ENCODE measurements at places on chromosomes 5 and 9.

DNA sequence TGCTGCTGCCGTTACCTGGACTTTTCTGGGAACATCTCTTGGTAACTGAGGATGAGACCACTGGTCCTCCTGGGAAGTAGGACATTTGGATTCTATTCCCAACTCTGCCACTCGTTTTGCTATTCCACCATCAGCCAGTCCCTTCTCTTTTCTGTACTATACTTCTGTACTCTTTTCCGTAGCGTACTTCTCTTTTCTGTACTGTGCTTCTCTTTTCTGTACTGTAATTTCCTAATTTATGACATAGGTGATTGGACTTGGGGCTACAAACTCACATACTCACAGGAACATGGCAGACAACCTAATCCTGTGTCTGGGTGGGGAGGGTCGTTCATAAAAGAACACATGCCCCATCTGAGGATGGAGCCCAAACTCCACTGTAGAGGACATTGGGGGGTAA, 335.3 kb upstream of the PANK3 start:
- no peak for DNase-seq

DNA sequence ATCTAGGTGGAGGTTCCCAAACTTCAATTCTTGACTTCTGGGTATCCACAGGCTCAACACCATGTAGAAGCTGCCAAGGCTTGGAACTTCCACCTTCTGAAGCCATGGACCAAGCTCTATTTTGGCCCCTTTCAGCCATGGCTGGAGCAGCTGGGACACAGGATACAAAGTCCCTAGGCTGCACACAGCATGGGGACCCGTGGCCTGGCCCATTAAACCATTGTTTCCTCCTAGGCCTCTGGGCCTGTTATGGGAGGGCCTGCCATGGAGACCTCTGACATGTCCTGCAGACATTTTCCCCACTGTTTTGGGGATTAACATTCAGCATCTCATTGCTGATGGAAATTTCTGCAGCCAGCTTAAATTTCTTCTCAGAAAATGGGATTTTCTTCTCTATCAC, 1908.0 kb downstream of the EFNA5 start:
- DNase-seq, result no peak

DNA sequence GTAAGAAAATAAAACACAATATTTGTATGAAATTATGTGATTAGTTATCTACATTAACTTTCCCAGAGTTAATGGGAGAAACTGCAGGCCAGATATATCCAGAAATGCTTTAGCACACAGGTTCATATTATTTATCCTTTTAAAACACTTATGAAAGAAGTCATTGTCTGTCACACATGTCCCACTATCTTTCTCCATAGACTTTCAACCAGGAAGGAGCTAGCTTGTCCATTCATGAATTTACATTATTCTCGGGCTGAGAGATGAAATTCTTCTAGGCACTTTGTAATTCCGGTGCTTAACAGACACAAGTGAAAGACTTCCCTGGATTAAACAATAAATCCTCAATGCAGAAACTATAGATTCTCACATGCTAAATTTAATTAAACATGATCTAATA, 1043.2 kb downstream of the CDH9 start:
- no peak for DNase-seq

- no peak for DNase-seq
These were observed 70.3 kb downstream of the UGCG start for GRCh38 chr9:111966861-111967291.

DNA sequence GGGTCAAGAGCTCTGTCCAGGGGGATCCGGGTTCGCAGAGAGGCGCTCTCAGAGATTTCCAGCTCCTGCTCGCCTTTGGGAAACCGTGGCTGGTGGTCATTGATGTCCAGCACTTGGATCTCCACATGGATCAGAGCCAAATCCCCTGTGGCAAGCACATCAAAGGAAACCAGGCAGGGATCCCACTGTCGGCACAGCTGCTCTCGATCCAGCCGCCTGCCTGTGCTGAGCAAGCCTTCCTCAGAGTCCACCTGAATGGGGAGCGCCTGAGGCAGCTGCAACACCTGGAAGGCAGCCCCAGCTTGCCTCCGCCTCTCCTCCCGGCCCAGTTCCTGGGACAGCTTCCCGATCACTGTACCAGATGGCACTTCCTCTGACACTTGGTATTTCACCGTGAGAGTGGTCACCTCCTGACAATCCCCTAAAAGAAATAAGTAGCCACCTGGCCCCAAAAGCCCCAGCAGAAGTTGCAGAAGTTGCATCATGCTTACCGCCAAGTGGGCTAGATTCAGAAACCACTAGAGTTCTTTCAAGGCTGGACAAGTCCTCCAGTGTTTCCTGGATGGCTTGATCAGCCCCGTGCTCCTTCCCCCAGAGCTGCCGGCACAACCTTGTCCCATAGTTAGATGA, 520 bp downstream of the PCDH12 start:
- DNase-seq, result no peak

DNA sequence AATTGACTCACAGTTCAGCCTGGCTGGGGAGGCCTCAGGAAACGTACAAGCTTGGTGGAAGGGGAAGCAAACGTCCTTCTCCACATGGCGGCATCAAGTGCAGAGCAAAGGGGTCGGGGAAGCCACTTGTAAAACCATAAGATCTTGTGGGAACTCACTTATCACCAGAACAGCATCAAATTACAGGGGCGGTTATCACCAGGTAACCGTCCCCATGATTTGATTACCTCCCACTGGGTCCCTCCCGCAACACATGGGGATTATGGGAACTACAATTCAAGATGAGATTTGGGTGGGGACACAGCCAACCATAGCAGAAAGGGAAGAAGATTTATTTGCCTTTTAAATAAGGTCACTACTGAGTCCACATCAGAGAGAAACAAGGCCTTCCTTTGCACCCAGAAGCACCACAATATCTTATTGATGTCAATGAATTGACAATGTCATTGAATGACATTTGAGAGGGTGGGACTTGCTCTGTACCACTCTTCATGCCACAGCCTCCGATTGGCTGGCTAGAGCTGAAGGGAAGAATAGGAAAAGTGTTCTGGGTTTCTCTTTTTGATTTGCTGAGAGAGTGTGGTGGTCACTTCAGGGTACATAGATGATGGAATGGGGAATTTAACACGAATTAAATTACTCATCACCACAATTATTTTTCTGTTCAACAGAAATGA, 11.0 kb downstream of the SKP2 start:
- DNase-seq, result no peak

DNA sequence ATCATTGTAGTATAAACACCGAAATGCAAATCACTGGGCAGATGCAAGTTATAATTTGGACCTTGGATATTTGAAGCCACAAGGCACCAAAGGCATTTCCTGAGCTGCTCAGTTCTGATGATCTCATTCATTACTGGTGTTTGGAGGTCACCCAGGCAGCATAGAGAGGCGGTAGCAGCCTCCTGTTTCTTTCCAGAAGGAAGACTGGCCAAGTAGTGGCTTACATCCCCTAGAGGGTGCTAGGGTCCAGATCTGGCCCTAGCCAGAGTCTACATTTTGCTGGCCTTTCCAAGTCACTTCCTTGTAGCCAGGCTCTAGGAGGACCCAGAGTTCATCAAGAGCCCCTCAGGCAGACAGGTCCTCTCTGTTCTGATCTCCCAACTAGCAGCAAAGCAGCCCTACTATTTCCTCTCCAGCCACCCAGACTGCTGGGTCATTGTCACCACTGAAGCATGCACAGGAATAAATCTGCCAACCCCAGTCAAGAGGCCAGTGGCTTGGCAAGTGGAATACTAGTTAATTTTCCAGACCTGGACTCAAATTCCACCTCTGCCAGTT, 33.4 kb upstream of the TTC1 start:
- DNase-seq, result peak; percentile 92

- no peak for DNase-seq
These were observed 36.9 kb downstream of the FAM78A start for GRCh38 chr9:131239161-131239975.

DNA sequence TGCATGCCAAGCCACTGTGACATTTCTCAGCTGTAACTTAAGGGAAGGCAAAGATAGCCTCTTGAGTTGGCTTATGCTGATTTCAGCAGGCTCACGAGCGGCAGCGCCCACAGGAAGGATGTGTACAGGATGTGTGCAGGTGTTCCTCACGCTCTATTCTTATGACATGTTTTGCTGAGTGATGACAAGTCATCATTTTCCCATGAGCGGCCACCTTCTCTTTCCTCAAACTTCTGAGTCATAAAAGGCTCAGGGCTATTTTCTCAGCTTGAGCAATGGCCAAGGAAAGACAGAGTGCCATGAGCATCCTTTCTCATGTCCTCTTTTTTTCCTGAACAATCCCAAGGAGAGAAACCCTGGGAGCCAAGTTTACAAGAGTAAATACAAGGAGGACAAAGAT, 365.9 kb downstream of the PLK2 start:
- DNase-seq, result no peak

Measured in AG08396 (cell line).